ENCODE measurements at places on chromosomes 11 and 22.

GRCh38 chr11:20762116-20762844 is 92.9 kb downstream of the NELL1 start:
- DNase-seq = no peak

DNA sequence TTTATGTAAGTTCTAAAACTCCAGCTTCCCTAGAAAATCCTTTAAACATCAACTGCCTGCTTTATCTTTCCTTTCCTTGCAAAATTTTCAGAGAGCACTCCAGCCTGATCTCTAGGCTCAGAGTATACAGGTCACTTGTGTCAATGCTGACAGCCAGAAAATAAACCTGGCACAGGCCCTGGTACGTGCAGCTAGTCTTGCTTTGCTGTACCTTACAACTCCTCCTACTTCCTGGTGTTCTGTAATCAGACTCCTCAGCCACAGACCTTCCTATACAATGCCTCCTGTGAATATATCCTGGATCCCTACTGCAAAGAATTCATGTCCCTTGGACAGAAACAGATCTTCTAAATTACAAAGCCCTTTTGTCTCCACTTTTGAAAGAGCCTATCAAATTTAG is 24.2 kb upstream of the TMEM123 start:
- no peak for DNase-seq

GRCh38 chr11:119179983-119180382 is 5.3 kb upstream of the NHERF4 start:
- no peak for DNase-seq

DNA sequence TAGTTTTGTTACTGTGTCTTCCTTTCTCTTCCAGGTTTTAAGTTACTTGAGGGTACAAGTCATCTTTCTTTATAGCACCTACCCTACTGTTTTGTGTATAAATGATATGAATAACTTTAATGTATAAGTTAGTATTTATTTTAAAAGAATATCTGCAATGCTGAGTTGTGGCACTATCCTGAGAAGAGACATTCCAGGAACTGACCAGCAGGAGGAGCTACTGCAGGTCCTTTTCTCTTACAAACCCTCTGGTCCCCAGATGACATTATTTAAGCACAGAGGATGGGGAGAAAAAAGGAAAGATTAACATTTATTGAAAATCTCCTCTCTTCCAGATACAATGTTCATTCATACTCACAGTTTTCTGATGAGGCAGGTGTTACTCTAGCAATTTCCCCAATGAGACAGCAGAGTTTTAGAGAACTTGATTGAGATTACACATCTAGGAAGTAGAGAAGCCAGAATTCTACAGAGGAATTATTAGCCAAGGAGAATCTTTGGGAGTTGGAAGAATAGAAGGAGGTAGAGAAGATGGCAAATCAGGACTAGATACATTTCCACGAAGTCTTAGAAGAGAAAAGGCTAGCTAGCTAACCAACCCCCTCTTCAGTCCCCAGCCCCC is 541.2 kb upstream of the API5 start:
- no peak for DNase-seq

- no peak for DNase-seq
These were observed 23.9 kb downstream of the LRFN4 start for GRCh38 chr11:66880496-66881450.

- no peak for DNase-seq
These were observed 23.7 kb upstream of the ARFGAP3 start for GRCh38 chr22:42880815-42881214.

DNA sequence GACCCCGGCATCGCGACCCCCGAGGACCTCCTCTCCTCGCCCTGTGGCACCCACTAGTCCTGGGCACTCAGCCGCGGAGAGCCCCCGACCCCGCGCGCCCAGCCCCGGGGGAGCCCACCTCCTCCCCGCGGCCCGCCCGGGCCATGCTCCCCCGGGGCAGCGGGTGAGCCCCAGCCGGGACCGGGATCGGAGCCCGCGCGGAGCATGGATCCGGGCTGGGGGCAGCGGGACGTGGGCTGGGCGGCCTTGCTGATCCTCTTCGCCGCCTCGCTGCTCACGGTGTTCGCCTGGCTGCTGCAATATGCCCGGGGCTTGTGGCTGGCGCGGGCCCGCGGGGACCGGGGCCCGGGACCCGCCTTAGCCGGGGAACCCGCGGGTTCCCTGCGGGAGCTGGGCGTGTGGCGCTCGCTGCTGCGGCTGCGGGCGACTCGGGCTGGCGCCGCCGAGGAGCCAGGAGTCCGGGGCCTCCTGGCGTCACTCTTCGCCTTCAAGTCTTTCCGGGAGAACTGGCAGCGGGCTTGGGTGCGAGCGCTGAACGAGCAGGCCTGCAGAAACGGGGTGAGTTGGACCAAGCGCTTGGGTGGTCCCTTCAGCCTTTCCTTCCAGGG is 498 bp downstream of the C2CD2L start:
- no peak for DNase-seq

DNA sequence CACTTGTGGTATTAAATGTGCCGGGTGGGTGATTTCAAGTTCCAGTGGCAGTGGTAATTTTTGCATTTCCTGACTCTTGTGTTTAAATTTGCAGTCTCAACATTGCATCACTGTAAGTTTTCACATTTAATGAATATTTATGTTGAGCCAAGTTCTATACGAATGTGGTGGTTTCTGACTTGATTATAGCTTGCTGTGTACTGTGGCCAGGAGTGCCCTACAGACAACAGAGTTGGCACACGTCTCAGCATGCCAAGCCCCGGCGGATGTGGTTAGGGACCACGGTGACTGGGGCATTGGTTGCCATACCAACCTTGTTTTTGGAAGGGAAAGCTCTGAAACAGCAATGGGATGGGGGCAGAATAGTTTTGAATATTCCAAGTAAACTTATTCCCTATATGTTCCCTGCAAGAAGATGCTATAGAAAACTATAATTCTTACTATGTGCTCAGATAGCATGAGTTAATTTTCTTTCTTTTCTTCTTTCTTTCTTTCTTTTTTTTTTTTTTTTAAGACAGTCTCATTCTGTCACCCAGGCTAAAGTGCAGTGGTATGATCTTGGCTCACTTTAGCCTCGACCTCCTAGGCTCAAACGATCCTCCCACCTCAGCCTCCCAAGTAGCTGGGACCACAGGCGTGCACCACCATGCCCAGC is 16.0 kb downstream of the ZNRF3 start:
- no peak for DNase-seq

GRCh38 chr11:1082346-1082727 is 7.7 kb downstream of the MUC2 start:
- DNase-seq = no peak

DNA sequence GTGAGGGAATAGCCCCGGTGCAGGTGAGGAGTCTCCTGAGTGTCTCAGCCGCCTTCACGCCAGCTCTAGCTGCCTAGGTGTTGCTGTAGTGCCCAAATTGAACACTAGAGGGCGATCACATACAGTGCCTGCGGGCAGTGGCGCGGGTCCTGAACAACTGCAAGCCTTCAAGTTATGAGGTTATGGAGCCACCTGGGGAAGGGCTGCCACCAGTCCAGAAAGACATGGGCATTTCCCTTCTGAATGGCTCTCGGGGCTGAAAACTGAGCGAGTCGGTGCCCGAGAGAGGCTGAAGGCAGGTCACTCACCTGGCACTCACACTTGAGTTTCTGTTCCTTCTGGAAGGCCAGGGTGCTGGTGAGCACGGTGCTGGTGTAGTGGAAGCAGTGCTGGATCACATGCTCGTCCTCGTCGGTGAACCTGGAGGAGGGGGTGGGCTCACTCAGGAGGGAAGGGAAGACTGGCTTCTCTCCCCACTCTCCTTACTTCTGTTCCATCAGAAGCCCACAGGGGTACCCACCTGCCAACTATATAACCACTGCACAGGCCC is 88.4 kb downstream of the PDE2A start:
- DNase-seq = peak; percentile 56

GRCh38 chr11:116857936-116858335 is 20.5 kb upstream of the APOA1 start:
- DNase-seq = no peak

DNA sequence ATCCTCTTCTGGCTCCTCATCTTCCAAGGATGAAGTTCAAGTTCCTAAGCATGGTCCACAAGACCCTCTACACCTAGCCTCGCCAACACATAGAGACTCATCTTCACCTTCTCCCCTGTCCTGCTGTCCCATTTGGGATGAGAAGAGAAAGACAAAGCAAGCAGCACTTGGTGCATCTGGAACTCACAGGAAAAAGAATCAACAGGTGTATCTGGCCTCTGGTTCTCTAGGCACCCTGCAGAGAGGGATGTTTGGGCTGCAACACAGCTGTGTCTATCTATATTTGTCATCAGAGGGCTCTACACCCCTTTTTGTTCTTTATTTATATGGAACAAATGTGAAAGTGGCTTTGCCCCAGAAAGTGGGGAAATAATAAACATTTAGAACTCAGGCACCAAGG is 82.1 kb upstream of the GALNT18 start:
- no peak for DNase-seq

DNA sequence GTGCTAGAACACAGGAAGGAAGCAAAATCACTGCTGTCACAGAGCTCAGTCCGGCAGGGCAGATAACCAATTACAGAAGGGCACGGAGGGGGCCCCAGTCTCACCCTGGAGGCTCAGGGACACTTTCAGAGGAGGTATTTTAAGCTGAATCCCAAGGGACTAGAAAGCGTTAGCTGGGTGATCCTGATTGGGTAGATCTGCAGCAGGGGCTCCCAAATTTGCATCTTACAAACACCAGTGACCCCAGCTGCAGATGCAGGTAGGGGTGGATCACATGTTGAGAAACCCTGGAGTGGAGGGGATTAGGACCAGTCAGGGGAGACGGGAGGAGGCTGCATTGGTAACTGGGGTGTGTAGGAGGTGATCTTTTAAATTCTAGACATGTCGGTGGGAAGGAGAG is 91.4 kb downstream of the CSNK2A3 start:
- no peak for DNase-seq

GRCh38 chr11:69099180-69099579 is 50.4 kb downstream of the TPCN2 start:
- no peak for DNase-seq

DNA sequence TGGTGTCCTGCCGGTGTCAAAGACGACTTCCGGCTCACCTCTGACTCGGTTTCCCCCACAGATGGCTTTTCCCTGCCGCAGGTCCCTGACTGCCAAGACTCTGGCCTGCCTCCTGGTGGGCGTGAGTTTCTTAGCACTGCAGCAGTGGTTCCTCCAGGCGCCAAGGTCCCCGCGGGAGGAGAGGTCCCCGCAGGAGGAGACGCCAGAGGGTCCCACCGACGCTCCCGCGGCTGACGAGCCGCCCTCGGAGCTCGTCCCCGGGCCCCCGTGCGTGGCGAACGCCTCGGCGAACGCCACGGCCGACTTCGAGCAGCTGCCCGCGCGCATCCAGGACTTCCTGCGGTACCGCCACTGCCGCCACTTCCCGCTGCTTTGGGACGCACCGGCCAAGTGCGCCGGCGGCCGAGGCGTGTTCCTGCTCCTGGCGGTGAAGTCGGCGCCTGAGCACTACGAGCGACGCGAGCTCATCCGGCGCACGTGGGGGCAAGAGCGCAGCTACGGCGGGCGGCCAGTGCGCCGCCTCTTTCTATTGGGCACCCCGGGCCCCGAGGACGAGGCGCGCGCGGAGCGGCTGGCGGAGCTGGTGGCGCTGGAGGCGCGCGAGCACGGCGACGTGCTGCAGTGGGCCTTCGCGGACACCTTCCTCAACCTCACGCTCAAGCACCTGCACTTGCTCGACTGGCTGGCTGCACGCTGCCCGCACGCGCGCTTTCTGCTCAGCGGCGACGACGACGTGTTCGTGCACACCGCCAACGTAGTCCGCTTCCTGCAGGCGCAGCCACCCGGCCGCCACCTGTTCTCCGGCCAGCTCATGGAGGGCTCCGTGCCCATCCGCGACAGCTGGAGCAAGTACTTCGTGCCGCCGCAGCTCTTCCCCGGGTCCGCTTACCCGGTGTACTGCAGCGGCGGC is 5.5 kb downstream of the B3GNT6 start:
- DNase-seq = no peak

GRCh38 chr11:43694477-43694876 is 13.9 kb downstream of the HSD17B12 start:
- no peak for DNase-seq

- DNase-seq = peak; percentile 64
These were observed 112.8 kb downstream of the WNT7B start for GRCh38 chr22:45863981-45864751.

DNA sequence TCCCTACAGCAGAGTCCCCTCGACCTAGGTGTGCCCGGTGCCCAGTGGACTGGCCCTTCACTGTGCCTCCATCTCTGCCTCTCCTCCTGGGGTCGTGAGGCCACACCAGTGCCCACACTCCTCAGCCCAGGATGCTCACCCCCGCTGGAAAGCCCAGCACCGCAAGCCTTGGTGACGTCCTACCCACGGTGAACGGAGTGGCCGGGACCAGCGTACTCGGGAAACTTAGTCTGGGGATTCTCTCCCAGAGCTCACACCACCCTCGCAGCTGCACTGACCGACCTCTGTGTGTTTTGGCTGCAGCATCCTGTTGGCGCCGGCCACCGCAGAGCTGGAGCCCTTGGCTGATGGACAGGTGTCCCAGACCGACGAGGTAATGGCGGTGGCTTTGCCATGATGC is 35.5 kb upstream of the KRTAP5-7 start:
- DNase-seq = no peak

GRCh38 chr22:36439481-36440271 is 41.8 kb downstream of the TXN2 start:
- DNase-seq = no peak

DNA sequence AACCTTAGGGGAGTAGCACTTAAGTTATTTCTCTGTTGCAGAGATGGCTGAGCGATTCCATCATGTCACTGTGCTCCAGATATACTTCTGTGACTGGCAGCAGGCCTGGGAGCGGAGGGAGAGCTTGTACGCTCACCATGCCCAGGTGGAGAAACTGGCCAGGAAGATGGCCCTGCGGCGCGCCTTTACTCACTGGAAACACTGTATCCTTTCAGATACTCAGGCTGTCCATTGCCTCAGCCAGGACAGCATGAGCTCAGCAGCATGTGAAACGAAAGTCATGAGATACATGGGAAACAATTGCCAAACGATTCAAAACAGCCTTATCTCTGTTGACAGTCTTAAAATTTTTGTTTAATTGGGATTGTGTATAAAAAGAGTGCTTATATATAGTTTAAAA is 78.9 kb downstream of the SFI1 start:
- no peak for DNase-seq
